ENCODE measurements at places on chromosomes 11 and 22.

- DNase-seq: no peak
These were observed 53.7 kb downstream of the SLC22A12 start for GRCh38 chr11:64644647-64645275.

DNA sequence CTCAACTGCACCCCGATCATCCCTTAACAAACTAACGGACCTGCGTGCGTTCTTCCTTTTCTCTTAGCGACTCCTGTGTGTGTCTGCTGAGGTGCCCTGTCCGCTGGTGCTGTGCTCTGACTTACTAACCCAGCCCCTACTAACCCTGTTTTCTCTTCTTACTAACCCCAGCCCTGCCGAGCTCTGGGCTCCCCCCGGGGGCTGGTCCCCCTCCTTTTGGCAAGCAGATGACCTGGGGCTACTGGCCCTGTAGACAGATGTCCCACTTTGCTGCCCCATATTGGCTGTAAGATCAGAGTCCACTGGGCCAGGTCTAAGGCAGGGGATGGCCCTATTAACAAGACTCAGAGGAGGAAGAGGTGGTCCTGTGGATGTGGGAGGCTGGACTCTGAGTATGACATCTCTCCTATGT lies 14.7 kb downstream of the MIAT start:
- no peak for DNase-seq

- DNase-seq: no peak
These were observed 478 bp downstream of the FAU start for GRCh38 chr11:65121447-65121864.

DNA sequence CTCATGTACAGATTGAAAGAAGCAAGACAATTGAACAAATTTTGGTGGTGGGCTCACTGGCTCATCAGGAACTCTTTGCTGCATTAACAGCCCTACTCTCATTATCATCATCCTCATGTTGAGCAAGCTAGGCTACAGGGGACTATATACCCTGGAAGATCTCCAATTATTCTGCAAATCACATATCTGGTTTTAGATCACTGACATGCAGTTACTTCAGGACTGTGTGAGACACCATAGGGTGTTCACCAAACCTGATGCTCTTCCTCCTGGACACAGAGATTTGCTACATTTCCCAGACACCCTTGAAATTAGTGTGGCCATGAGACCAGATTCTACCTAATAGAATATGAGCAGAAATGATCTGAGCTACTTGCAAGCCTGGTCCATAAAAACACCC lies 23.0 kb upstream of the ME3 start:
- DNase-seq: no peak

Measured in pancreas (tissue), 10 donors.